ENCODE measurements at places on chromosomes 6 and 20.

DNA sequence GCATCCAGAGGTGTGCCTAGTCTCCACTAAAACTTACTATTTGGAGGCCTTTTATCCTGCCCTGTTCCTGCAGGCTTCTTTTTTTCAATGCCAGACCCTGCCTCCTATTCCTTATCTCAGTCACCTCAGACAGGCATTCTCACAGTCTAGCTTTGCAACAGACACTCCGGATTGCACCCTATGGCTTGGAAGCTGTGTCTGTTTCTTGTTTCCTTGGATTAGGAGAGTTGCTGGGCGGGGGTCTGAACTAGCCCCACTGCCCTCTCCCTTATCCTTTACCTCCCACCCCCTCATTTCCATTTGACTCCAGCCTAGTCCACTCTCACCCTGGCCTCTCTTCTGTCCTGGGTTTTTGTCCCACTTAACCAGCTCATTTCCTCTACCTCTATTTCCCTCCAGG, 228.1 kb upstream of the CITED2 start:
- no peak for DNase-seq

- no peak for DNase-seq
These were observed 319.4 kb downstream of the BTBD9 start for GRCh38 chr6:38320358-38320757.

DNA sequence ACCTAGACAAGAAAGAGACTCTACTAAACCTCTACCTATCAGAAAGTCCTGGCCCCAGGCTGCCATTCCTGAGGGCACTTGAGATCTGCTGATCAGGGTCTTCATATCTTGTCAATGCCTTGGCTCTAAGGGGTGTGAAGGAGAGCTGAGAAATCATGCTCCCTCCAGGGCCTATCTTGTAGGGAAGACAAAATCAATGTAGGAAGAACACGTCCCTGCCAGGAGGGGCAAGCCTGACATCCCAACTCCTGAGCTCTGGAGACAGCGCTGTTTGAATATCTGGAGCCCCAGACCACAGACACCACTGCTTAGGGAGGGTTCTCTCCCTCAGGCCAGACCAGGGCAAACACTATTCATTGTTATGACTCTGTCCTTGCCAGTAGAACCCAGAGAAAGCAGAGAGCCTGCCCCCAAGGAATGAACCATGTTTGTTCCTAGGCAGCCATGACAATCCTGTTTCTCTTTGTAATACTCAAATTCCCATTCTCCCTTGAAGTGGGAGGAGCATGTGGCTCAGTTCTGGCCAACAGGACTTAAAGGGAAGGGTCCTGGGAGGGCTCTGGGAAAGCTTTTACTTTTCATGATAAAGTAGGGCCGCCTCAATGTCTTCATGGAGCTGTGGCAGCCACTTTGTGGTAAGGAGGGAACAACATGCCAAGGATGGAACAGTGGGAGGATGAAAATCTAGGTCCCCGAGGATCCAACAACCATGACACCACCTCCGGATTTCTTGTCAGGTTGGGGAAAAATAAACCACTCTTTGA, 1.8 kb upstream of the FASTKD5 start:
- DNase-seq, result no peak

DNA sequence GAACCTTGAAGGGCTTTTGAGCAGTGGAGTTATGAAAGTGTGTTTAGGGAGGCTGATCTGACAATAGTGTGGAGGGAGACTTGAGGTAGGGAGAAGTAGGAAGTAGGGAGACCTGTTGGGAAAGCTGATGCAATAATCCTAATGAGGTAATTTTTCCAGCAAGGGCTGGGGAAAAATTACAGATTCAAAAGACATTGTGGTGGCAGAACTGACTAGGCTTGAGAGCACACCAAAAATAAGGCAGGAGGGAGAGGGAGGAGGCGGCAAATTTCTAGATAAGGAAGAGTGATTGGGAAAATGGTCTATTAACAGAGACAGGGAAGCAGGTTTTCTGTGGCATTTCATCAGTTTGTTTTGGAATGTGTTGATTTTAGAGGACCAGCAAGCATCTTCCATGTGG, 5.5 kb downstream of the PRRT1 start:
- DNase-seq, result no peak

- DNase-seq, result no peak
These were observed 133.7 kb downstream of the EDN1 start for GRCh38 chr6:12423832-12424231.

All from DND-41 (cell line).